ENCODE measurements at places on chromosomes 2 and 18.
A peak's percentile ranks its signal among the peaks of the same experiment; 100 is the strongest.

DNA sequence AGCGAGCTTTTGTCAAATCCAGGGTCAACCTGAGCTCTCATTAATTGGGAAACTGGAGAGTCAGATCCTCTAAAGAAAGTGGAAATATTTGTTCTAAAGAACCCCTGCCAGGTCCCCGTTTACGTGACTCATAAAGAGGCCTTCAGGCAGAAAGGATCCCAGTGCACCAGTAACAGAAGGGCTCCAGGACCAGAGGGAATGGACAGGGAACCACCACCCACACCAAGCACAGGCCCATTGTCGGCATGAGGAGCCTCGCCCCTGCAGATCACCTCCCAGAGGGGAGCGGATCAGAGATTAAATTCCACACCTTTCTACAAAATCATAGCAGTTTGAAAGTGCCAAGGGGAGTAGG lies 16.4 kb upstream of the C1QL2 start:
- DNase-seq: no peak

DNA sequence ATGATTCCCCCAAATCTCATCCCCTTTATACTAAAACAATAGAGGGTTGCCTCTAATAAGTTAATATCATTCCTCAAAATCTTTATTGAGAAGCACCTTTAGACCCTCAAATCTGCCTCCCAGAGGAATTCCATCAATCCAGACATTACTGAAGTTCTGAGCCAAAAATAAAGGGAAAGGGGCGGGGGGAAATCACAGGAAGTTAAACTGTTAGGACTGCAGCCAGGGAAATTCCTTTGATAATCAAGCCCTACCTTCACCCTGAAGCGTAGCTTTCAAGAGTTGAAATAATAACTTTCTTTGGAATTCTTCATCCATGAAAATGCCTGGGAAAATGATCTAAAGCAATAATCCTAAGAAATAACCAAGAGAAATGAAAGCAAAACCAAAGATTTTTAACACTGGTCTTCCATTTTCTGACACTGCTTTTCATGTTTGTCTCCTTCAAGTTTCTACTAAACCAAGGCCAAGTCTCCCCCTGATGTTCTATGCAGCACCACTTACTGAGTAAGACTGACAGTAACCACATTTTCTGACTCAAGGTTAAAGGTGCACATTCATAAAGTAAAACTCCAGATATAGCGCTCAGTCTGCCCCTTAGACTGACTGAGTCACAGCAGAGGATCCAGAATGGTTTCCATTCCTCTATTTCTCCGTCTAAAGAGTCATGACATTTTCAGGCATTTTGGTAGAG lies 78.2 kb downstream of the TCF4 start:
- peak; percentile 92 for DNase-seq

DNA sequence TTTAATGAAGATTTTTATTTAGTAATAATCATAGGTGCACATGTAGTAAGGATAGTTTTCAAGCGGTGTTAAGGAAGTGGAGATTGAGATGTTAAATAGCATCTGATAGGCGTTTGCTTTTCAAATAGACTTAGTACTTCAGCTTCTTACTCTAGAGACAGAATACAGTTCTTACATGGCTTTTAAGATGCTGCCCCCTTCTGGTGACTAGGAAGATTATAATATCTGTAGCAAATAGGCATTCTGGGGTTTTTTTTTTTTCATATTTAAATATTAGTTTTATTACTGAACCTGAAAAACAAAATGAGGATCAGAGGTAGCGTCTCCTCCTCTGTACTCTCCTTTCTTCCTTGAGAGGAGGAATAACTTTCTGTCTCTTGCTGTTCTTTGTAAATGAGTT lies 100.2 kb downstream of the AGAP1 start:
- peak; percentile 88 for DNase-seq

DNA sequence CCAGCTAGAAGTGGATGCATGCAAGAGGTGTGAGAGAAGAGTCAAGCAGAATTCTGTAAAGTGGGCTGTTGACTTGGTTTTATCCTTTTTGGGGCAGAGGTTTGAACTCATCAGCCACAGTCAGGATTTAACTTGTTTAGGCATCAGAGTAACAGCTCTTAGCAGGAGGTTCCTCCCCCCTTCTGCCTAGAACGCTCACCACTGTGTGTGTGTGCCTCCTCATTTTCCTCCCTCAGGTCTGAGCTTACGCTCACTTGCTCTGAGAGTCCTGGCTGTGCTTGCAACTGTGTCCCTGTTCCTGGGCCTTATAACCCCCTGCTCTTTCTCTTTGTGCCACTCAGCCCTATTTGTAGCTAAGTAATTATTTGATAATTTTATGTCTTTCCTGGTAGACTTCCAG lies 167.9 kb downstream of the TMEM182 start:
- DNase-seq: no peak

DNA sequence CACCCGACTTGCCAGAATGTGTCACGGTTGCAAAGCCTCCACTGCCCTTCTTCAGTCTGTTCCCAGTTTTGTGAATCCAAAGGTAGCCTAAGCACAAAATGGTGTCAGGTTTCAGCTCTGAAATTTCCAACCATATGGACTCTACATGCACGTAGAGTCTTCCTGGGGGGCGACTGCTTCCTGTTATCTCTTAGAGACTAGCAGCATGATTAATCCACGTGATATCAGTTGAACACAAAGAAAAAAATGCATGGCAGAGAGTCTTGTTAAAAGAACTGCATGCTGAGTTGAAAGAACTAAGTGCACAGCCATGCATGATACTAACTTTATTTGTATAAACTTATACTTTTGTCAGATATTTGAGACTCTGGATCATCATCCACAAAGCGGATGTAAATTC lies 404.4 kb downstream of the SOCS6 start:
- DNase-seq: no peak

All from dermis blood vessel endothelial cell (primary cell).